AG10803 (cell line): ENCODE measurements at places on chromosomes 5 and 9.

- peak; percentile 94 for DNase-seq
Observed at GRCh38 chr5:150142959-150143349, 12.7 kb downstream of the PDGFRB start.

DNA sequence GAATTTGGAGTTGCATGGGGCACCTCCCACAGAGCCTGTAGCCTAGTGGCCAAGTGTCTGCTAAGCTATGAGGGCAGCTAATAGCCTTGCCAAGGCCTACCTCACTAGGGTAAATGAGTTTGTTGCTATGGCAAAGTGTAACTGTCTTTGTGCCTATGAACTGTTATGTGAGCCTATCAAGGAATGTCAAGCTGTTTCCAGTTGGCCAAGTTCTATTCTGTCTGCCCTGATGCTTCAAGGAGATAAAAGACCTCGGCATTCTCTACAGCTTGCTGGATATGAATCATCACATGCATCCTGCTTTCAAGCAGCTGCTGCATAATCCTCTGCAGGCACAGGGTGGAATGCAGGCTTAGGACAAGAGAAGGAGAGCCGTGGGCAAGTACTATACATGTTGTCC, 69.8 kb upstream of the CCDC112 start:
- peak; percentile 95 for DNase-seq

DNA sequence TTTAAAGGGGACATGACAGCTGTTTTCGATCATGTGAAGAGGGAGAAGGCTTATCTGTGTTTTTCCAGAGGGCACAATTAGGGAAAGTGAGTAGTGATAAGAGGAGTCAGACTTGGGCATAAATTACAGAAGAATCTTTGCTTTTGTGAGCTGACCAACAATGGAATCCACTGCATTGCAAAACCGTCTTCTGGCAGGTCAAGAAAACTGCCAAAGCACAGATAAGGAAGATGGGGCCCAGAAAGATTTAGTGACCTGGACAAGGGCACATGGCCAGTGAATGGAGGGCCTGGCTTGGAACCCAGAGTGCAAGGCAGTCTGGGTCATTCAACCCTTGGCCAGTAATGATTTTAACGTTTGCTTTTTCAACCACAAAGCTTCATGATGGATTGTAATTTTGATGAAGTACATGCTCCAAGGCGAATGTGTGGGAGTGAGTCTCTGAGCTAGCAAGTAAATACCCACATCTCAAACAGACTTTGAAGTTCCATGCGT, 153.2 kb upstream of the MAST4 start:
- no peak for DNase-seq

DNA sequence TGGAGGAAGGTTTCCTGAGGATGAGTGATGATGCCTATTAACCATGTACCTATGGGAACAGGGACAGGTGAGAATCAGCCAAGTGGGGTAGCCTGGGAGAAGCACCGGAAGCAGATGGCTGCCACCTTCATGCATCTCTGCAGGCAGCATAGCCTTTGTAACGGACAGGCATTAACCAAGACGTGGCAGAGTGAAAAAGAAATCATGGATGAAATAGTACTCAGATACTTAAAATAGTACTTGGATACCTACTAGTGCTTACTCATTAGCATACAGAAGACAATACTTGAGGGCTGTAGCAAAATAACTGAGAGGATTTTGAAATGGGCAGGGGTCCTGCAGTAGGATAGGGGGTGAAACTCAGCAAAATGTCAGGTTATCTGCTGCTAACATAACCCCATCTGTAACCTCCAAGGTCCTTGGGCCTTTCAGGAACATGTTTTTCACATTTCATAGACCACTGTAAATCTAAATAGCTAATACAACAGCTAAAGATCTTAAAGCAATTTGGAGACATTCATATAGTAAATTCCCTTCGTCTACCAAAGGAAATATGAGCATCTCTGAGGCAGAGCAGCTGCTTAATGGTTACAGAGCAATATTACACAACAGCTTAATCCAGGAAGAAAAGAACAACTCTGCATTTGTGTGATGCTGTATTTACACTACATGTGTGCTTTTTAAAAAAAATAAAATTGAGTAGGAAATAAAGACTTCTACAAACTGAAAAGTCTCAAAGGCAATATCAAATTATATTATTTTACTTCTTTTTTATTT, 154.3 kb downstream of the NFIB start:
- DNase-seq: no peak

- DNase-seq: no peak
Observed at GRCh38 chr5:137782984-137783536, 28.9 kb upstream of the HNRNPA0 start.

- peak; percentile 88 for DNase-seq
Observed at GRCh38 chr5:159864885-159865691, 51.2 kb upstream of the ADRA1B start.

- no peak for DNase-seq
Observed at GRCh38 chr5:37991301-37992299, 151.8 kb upstream of the GDNF start.

DNA sequence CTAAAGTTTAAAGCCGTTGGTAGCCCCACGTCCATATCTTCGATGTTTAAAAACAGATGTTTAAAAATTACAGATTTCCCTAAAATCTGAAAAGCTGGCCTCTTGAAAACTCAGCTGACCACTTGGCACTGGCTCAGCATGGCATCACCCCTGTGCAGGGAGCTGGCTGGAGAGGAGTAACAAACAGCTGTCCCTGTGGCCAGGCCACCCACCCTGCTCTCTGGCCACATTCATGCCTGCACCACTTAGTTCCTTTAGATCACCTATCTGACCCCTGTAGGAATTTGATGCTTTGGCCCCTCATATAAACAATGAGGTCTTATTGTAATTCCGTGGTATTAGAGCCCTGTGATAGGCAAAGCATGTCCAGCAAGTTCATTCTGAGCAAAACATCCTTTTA, 107.5 kb downstream of the FRMD3 start:
- DNase-seq: no peak

DNA sequence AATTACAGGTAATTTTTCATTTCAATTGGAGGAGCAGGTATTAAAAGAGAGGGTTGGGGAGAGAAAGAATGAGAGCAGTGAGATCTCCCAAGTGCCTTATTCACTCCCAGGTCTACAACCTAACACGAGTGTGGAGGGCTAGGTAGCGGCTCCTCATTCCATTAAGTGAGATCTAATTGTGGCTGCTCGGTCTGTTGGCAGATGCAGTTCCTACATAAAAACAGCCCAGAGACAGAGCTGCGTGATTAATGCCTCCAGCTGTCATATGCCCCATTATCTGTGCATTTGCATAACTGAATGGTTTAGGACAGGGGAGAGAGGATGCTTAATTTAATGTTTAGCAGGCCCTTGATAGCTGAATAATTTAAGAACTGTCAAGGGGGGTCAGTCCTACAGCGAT, 100.5 kb downstream of the PSAT1 start:
- no peak for DNase-seq

DNA sequence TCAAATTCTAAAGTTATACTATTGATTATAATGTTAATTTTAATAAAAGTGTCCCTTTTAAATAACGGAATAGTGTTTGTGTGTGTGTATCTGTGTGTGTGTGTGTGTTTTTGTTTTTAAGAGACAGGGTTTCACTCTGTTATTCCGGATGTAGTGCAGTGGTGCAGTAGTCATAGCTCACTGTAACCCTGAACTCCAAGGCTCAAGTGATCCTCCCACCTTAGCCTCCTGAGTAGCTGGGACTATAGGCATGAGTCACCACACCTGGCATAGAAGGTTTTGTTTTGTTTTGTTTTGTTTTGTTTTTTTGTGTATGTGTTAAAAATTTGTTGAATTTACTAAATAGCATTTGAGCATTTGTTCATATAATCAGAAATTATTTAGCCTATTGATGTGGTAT, 64.6 kb downstream of the YTHDC2 start:
- DNase-seq: no peak

GRCh38 chr9:118148990-118149389, 444.8 kb downstream of the TLR4 start:
- no peak for DNase-seq

DNA sequence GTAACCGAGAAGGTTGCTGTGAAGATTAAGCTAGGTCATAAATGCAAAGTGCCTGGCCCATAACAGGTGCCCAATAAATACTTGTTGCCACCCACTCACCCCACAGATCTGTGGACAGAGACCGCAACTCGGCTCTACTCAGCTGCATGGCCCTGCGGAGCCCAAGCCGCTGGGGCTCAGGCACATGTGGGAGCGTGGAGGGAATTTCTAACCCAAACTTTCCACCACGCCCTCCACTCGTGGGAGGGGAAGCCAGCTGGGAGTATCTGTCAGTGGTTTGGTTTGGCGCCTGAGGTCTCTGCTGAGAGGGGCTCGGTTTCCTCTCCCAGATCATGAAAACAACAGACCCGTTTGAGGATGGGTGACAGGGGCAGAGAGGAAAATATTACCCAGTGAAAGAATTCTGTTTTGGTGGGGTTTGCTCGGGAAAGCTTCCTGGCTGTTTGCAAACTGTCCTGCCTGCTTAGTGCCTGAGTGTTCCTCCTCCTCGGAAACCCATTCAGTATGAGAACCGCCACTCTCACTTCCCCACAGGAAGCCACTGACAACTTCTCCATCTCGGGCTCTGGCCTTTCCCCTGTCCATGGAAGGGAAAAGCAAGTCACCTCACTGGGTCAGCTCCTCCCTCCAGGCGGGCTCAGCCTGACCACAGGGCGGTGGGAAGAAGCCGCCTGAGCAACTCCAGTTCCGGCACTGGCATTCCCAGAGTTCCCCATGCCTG, 60.1 kb downstream of the RGS3 start:
- DNase-seq: no peak

DNA sequence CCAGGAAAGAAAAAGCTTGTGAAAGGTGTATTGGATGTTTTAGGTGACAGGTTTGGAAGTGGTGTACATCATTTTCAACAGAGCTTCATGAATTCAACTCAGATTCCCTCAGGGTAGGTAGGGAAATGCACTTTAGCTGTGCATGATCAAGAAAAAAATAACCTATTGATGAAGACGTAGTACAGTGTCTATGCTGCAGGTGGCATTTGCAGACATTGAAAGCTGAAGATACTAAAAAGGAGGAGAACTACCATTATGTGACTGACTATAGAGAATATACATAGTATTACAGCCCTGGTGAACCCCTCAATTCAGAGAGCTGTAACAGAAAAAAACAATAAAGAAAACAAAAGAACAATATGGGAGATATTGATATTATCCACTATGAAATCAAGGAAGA, 2344.7 kb upstream of the ACO1 start:
- no peak for DNase-seq

GRCh38 chr5:96851312-96852062, 24.8 kb upstream of the ERAP2 start:
- no peak for DNase-seq

DNA sequence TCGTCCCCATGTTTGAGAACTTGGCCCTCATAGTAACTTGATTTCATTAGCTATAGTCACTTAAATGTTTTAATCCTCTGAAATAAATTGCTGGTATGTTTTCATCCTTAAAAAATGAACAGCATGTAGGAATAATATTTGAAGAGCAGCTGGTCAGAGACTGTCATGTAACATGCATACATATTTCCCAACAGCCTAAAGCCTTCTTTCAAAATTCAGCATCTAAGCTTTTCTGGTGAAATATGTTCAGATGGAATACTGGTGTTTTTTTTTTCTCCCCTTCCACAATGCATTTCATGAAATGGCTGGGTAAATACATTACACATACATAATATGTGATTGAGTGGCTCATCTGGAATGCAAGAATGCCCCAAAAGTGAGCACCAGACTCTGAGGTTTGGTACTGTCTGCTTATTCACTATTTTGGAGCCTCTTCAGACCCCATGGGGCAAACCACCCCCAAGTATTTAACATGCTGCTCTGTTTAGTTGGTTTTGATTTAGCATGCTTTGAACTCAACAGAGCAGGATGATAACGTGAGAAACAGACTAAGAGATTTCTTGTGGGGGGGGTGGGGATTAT, 94.0 kb downstream of the SMARCA2 start:
- DNase-seq: peak; percentile 99

DNA sequence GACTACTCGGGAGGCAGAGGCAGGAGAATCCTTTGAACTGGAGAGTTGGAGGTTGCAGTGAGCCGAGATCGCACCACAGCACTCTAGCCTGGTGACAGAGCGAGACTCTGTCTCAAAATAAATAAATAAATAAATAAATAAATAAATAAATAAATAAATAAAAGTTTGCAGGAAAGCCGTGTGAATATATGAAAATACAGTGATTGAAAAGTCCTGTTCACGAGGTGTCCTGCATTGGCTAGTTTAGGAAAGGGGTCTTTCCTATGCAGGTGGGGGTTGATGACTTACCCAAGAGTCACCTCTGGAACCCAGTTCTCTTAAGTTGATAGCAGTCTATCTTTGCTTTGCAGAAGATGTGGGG, 7.3 kb downstream of the TENT4A start:
- no peak for DNase-seq

GRCh38 chr9:76162751-76163500, 231.3 kb downstream of the RFK start:
- peak; percentile 55 for DNase-seq

GRCh38 chr9:588981-589380, 252.5 kb upstream of the DMRT1 start:
- DNase-seq: no peak

DNA sequence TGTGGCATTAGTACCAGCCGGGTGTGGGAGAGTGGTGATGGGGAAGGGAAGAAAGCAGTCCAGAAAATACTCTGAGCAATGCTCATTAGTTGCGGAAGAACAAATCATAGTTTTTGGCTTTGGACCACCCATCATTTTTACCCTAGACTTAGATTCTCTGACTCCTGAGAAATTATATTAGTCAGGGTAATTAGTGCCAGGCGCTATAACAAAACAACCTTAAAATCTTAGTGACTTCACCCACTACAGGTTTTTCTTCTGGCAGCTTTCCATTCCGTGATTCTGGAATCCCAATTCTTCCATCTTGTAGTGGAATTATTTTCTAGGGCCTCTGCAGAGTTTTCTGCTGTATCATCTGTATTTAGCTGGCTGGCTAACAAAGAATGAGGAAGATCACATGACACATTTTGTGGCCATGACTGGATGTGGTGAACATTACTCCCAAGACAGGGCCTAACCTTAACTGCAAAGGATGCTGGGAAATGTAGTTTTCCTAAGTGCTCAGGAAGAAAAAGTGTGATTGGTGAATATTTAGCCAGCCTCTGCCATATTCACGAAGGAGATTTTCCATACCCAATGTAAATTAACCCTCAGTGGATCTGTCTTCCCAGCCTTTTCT, 373.0 kb upstream of the MEF2C start:
- DNase-seq: peak; percentile 70

- no peak for DNase-seq
Observed at GRCh38 chr5:66015196-66015960, 89.0 kb downstream of the ERBIN start.

DNA sequence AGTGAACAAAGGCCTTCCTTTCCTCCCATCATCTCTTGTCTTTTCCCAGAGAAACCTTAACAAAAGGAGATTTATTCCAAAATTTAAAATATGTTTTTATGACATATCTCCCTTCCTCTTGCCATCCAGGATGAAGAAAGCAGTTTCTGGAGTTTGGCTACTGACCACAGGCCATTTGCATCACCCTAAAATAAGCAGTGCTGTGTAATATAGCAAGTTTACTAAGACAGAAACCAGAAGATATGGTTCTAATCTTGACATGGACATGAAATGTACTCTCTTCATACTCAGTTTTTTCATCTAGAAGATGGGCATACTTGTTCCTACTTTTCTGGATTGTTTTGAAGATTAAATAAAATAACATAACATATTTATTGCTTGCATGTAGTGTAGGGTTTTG, 50.2 kb upstream of the ZFAND5 start:
- no peak for DNase-seq

GRCh38 chr5:21184581-21184980, 1196.6 kb upstream of the CDH18 start:
- DNase-seq: no peak
